ENCODE measurements at places on chromosomes 7 and 10.
A peak's percentile ranks its signal among the peaks of the same experiment; 100 is the strongest.

DNA sequence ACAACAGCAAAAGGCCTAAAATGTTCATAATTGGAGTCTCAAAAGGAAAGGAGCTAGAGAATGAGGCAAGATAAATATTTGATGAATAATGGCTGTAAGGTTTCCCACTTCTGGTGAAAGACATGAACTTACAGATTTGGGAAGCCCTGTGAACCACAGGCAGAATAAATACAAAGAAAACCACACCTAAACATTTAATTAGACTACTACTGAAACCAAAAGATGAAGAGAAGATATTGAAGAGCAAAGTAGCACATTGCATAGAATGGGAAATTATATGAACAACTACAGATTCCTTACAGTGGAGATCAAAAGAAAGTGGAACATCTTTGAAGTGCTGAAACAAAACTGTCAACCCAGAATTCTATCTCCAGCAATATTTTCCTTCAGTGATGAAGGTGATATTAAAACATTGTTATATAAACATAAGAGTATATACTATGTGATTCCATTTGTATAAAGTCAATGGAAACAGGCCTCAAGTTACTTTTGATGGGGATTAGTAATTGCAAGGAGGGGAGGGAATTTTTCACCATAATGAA, 191.3 kb upstream of the KAT6B start:
- no peak for DNase-seq

DNA sequence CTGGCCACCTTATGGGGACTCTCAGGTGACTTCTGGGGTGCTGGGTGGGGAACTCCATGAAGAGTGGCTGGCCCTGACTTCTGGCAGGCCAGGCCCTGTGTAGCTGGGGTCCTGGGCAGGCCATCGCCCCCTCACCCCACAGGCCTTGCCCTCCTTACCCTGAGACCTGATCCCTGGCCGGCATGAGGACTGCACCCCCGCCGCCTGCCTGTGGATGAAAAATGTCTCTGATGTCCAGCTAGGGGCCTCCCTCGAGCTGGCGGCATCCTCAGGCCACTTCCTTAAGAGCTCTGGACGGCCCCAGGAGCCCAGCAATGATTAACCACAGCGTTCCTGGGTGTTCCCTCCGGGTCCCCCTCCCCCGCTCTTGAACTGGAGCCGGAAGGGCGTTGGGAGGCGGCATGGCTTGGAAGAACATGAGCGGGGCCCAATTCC, 31.8 kb upstream of the SHH start:
- DNase-seq: no peak

DNA sequence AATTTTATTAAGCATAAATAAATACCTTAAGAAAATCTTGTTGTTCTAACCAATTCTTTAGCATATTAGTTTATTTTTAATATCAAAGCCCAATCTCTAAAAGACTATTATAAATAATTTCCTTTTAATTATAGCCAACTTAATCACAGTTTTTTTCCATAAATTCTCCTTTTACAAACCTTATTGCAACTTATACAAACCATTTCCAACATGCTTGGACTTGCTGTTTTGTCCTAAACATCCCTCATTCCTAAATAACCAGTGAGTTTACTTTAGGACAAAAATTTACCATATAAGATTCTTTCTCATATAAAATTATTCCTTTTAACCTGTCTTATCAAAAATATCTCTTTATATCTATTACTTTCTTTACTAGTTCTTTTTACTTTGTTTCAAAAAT, 25.2 kb upstream of the LSM8 start:
- DNase-seq: no peak

DNA sequence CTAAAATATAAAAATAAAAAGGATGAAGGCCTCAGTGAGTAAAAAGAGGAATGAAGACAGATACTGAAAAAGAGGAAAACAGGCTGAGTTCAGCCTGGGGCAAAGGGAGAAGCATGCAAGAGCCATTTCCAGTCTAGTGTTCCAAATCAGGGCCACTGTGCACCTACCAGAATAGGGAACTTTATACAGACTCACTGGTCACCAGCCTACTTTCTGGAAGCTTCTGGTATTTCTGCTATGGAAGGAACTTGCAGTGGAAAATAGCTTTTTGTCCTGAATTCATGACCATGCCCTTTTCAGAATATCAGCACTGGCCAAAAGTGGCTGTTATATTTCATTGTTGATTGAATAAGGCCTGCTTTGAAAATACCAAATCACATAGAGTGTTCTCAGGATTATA, 28.8 kb downstream of the ABRAXAS2 start:
- DNase-seq: no peak

- no peak for DNase-seq
These were observed 107.6 kb downstream of the TES start for GRCh38 chr7:116317907-116318306.

DNA sequence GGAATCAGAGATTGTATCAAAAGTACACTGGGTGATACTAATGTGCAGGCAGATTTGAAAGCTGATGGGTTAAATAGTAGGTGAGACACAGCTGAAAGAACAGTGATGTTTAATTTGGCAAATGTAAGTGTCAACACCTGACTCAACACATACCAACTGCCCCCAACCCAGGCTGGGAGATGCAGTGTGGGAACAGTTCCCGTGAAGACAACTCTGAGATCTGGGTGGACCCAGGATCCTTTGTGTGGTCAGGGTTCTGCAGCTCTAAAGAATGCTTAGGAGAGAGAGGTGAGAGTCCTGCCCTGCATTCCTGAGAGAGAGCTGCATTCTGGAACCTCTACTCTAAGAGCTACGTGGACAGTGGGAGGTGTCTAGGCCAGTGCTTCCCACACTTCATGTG, 479.7 kb downstream of the RPS24 start:
- DNase-seq: no peak

GRCh38 chr10:38102880-38103279, 8.7 kb downstream of the ZNF37A start:
- no peak for DNase-seq

DNA sequence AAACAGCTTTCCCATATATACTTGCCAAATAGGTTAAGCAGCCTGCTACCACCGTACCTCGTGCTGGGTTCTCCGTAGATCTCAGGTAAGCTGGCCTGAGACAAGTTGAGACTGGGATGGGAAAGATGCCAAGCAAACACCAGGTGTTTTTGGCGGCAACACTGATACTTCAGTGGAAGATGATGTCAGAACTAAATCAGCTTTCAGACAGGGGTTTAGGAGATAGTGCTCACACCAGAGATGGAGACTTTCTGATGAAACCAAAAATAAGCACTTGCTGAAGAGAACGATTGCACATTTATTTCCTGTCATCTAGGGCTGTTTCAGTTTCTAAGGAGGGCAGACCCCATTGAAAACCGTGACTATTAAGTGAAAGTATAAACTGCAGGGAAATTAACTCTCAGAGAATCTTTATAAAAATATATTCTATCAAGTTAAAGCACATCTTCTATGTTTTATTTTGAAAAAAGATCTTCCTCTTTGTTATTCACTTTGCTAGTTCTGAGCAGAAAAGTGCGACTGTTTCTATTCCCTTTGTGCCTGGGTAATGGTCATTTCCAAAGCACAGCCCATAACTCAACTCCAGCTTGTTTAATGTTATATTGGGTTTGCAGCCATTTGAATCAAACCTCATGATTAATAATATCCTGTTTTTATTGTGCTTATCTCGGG, 149.9 kb downstream of the CPED1 start:
- no peak for DNase-seq

GRCh38 chr7:67484244-67484751, 487.7 kb downstream of the TYW1 start:
- DNase-seq: no peak

DNA sequence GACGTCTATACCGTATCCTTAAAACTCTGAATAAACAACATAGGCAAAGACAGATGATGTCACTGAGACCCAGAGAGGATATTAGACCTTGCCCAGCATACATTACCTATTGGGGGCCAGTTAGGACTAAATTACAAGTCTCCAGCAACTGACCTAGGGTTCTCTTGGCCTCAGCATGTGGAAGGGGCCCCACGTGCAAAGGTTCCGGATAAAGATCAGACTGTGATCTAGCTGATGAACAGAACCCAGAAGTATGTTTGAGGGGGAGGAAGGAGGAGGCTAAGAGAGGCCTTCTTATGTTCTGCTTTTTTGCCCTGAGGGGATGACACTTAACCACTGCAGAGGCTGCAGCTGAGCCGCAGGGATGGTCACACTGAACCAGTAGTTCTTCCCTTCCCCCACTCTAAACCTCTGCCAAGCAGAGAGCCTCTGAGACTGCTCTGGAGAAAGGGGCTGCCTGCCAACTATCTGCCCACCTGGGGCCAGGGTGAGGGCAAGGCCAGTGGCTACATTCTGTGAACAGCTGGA, 24.0 kb upstream of the KMT2C start:
- no peak for DNase-seq

- no peak for DNase-seq
These were observed 1255.8 kb downstream of the SORCS1 start for GRCh38 chr10:105908701-105909100.

- DNase-seq: peak; percentile 75
These were observed 176.5 kb upstream of the FRMD4A start for GRCh38 chr10:14507176-14507575.

GRCh38 chr7:136006208-136006607, 29.0 kb upstream of the MTPN start:
- DNase-seq: no peak

DNA sequence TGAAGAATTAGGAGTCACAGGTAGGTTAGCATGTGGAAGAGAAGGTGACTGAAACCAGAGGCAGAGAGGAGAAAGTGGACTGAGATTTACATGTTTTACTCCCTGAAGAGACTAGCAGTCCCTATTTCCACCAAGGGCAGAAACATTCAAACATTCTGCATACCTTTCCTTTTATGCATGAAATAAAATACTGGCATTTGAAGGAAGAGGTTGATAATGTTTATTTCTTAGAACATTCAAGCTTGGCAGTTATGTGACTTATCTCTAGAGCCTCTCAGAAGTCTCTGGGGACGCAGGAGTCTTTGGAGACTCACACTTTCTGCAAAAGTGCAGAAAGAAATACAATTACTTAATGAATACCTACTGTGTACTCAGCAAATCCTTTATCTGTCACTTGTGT, 507.1 kb upstream of the C7orf33 start:
- no peak for DNase-seq

DNA sequence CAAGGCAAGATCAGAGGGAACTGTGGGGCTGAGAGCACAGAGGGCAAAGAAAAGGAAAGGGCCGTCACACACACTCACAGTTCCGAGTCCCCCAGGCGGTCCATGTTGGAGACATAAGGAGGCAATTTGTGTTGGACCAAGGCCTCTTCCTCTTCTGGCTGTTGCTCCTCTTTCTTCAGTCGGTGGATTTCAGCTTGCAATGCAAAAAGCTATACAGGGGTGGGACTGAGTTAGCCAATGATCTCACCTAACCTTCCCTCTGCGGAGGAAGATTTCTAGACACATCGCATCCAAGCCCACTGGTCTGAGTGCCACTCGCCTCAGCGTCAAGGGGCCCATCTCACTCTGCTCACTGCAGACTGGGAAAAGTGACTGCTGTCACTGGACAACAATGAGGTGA, 5.5 kb downstream of the WDR91 start:
- DNase-seq: no peak

GRCh38 chr7:85897967-85898366, 711.1 kb upstream of the SEMA3D start:
- no peak for DNase-seq

DNA sequence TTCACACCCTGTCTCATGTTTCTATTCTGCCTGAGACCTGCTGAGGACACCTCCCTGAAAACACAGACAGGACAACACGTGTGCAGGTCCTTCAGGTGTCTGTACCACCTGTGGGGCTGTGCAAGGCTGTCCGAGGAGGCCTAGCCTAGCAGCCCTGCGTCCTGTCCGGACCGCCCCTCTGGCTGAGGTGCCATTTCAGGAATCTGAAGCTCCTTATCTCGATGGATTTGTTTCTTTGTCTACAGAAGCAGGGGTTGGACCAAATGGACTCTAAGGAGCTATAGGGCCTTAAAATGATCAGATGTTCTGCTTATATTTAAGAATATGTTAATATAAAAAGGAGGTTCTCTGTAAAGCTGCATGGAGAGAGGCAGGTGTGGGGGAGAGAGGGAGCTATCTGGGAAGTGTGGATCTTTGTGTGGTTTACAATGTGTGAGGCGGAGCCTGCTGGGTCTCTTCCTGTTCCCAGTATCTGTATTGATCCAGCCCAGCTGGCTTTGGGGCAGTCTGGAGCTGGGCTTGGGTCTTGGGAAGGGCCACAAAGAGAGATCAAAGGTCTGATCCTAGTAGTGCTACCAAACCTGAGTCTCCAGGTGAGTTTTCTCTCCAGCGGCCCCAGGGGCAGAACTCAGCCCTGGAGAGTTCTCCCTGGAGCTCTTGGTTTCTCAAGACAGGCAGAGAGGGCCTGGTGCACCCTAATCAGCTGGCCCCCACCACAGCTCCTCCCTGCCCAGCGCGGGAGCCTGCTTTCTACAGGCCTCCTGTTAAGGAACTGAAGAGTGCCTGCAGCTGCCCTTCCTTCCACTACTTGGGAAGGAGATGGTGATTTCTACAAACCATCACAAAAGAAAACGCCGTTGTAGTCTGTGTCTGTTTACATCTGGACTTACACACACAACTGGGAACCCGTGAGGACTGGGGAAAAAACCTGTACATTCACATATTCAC, 3.4 kb upstream of the MNX1 start:
- no peak for DNase-seq

DNA sequence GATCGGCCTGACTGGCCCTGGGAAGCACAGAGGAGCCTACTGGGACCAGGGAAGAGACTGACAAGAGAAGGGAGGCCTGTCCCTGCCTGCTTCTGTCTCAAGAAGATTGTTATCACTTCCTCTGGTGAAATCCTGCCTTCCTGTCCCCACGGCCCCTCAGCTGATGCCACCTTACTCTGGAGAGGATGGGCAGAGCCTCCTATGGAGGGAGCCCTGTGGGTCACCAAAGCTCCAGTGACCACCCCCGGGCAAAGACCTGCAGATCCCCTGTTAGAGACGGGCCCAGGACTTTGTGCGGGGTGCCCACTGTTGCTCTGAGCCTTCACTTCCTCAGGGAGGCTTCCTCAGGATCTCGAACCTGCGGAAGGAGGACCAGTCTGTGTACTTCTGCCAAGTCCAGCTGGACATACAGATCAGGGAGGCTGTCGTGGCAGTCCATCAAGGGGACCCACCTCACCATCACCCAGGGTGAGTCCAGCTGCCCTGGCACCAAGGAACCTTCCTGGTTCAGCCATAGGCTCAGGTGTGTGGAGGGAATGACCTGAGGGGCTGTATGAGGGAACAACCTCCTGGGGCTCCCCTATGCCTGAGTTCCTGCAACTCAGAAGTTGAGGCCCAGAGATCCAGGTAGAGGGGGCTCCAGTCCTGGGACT, 1.4 kb upstream of the PILRB start:
- DNase-seq: no peak

- no peak for DNase-seq
These were observed 177.8 kb downstream of the TCF7L2 start for GRCh38 chr10:113127901-113128283.

GRCh38 chr10:51468424-51468823, 231.0 kb downstream of the CSTF2T start:
- no peak for DNase-seq

DNA sequence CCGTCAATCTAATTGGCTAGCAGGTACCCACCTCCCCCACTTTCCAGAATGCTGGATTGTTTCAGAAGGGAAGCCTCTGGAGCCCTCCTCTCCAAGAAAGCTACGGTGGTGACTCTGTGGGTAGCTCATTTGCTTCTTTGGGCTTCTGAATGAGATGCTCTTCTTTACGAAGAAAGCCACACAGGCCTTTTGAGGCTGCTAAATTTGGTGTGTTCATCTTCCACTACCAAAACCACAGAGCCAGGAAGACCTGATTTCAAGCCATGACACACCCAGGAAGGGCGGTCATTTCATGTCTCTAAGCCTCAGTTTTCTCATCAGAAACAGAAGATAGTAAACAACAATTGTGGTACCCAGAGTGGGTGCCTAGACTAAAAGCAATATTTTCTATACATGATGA, 901.2 kb downstream of the KCNMA1 start:
- DNase-seq: no peak

GRCh38 chr10:32446536-32447406, 831 bp downstream of the CCDC7 start:
- no peak for DNase-seq

Measured in CD4-positive, alpha-beta T cell treated with Interleukin-4 for 4 hours (primary cell).